ENCODE measurements at places on chromosomes 7 and 10. TPM values are rescaled to one million over a fixed set of nuclear protein-coding genes. Genes with fewer than 3 reads are reported as not detected.

CRYGN gene
- polyA plus RNA-seq: not detected

AFAP1L2 gene
- polyA plus RNA-seq: 0.61 TPM

HOXA4 gene
- 0.51 TPM for polyA plus RNA-seq

C10orf143 gene
- polyA plus RNA-seq: 17.8 TPM

COBL gene
- polyA plus RNA-seq: not detected

FAM25A gene
- polyA plus RNA-seq: not detected

HSPA12A gene
- not detected for polyA plus RNA-seq

EFCAB10 gene
- not detected for polyA plus RNA-seq

LIPM gene
- polyA plus RNA-seq: not detected

TFPI2 gene
- not detected for polyA plus RNA-seq

DCLRE1A gene
- polyA plus RNA-seq: 4.4 TPM

TACR2 gene
- polyA plus RNA-seq: 0.26 TPM

GNG11 gene
- 8.5 TPM for polyA plus RNA-seq

LIPF gene
- not detected for polyA plus RNA-seq

UCN3 gene
- polyA plus RNA-seq: not detected

TRIM50 gene
- polyA plus RNA-seq: not detected

FAM221A gene
- 2.8 TPM for polyA plus RNA-seq

NEURL1 gene
- polyA plus RNA-seq: not detected

IKZF5 gene
- 16.0 TPM for polyA plus RNA-seq

SPDYE9 gene
- not detected for polyA plus RNA-seq

AGR3 gene
- polyA plus RNA-seq: not detected

LRRC18 gene
- polyA plus RNA-seq: not detected

CDCA7L gene
- polyA plus RNA-seq: 4.3 TPM

MOGAT3 gene
- polyA plus RNA-seq: not detected

TLL2 gene
- polyA plus RNA-seq: not detected
